ENCODE measurements at places on chromosomes 1 and 21. TPM values are rescaled to one million over a fixed set of nuclear protein-coding genes. Genes with fewer than 3 reads are reported as not detected.

B3GALT2 gene
- 11.1 TPM for total RNA-seq

SPRR1B gene
- total RNA-seq = not detected

SELENBP1 gene
- total RNA-seq = 39.5 TPM

TMEM53 gene
- total RNA-seq = 3.6 TPM

LCE1A gene
- not detected for total RNA-seq

GPR161 gene
- 20.0 TPM for total RNA-seq

MXRA8 gene
- total RNA-seq = 196 TPM

PERM1 gene
- 0.96 TPM for total RNA-seq

- DNase-seq = peak; percentile 91
These were observed 4.8 kb downstream of the AGO3 start for GRCh38 chr1:35935442-35936388.

GRCh38 chr1:85818371-85818770 lies 110.1 kb upstream of the ZNHIT6 start:
- DNase-seq = no peak

DNA sequence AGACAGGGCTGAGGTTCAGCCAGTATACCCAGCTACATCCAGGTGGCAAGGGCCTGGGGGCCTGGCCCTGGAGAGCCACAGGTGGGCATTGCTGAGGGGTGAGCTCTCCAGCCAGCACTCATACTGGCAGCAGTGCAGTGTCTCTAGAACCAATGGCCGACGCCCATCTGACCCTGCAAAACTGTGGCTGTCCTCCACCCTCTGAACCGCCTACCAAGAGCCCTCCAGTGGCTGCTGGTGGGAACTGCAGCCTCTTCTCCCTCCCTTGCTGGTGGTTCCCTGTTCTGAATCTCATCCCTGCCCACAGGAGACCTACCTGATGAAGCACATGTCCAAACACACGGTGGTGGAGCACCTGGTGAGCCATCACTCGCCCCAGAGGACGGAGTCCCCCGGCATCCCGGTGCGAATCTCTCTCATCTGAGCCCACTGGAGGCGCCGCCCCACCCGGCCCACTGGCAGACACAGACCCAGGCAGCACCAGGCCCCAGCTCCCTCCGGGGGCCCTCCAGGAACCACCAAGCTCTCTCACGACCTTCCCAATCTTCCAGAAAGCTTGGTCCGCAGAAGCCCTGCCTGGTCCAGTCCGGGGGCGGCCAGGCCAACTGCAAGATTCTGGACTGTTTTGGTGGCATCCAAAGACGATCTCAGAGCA lies 22.1 kb downstream of the A3GALT2 start:
- peak; percentile 60 for DNase-seq

GRCh38 chr21:34046917-34047316 lies 26.5 kb upstream of the MRPS6 start:
- no peak for DNase-seq

DNA sequence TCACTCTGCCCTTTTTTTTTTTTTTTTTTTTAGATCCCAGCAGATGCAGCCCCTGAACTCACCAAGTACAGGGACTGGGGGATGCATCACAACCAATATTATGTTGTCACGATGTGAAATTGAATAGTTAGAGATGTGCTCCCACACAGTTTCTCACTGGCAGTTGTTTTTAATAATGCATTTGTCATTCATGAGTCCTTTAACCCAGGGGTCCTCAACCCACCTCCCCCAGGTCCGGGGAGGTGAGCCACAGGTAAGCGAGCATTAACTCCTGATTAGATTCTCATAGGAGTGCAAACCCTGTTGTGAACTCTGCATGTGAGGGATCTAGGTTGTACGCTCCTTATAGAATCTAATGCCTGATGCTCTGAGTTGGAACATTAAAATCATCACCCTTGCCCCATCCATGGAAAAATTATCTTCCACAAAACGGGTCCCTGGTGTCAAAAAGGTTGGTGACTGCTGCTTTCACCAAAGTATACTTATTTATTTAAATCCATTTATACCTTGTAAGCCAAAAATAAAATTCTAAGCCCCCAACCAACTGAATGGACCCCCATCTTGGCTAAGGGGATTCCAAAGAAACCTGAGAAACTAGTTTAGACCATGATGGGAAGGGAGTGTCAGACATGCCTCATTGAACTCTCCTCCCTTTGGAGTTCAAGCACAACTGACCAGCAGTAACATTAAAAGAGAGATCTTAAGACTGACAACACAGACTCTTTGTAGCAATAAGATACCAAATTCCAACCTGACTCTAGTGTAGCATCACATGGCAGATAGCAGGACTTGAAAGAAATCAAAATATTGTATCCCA lies 119.3 kb upstream of the ATP1A1 start:
- no peak for DNase-seq

GRCh38 chr1:1462318-1462966 lies 9.1 kb upstream of the ATAD3B start:
- peak; percentile 34 for DNase-seq

DNA sequence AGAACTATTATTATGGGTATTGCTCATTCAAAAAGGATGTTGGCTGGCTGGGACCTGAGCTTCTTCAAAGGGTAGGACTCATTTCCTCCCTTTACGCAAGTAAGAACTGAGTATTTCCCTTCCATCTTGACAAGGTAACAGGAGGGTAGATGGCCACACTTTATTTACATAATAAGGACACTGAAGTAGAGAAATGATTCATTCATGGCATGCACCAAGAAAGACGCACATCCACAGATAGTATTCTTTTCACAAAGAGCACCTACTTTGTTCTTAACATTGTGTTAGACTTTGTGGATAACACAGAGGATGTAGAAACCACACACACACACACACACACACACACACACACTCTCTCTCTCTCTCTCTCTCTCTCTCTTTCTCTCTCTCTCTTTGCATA lies 82.9 kb downstream of the FAM78B start:
- DNase-seq = no peak

GRCh38 chr1:244217711-244218110 lies 166.6 kb downstream of the ZBTB18 start:
- DNase-seq = no peak

DNA sequence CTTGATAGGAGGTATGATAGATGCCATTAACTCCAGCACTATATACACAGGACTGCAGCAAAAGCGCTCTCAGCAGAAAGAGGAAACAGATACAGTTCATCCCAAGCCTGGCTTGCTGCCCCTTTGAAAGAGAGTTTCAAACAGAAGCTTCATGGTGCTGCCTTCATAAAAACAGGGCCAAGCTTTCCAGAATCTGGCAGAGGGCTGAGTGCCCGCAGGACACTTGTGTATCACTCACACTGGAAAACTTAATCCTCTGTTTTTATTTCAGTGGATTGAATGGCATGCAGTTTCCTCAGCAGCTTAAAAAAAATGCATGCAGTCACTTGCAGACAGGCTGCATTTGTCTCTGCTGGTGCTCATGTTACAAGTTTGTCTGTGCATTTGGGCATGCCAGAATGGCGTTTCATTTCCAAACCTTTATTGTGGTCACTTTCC lies 40.4 kb downstream of the KCNJ15 start:
- peak; percentile 86 for DNase-seq

DNA sequence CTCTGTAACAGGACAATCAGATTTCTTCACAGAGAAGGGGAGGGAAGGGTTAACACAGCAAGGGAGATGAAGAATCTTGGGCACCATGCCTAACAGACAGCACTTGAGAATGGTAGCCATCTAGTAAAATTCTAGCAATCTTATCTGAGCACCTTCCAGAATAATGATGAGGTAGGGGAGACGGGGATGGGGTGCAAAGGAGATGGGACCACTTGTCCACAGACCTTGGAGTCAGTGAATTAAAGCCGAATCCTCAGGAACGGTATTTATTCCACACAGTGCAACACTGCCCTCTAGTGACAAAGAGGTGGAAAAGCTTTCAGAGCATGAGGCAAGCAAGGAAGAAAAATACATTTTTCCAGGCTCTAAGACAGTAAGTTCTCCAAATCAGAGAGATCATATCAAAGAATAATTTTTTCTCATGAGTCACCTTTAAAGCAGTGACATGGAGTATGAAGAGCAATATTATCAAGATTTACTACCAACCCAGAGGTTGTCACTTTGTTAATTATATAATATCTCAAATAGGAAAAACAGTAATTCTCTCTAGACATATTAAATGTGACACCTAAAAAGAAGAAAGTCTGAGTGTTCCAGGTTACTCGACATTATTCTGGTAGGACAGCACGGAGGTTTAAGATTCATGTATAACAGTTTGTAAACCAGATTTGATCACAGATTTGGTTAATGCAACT lies 43.3 kb upstream of the LPAR3 start:
- peak; percentile 79 for DNase-seq

GRCh38 chr1:92623187-92623778 lies 136.6 kb upstream of the GFI1 start:
- no peak for DNase-seq

DNA sequence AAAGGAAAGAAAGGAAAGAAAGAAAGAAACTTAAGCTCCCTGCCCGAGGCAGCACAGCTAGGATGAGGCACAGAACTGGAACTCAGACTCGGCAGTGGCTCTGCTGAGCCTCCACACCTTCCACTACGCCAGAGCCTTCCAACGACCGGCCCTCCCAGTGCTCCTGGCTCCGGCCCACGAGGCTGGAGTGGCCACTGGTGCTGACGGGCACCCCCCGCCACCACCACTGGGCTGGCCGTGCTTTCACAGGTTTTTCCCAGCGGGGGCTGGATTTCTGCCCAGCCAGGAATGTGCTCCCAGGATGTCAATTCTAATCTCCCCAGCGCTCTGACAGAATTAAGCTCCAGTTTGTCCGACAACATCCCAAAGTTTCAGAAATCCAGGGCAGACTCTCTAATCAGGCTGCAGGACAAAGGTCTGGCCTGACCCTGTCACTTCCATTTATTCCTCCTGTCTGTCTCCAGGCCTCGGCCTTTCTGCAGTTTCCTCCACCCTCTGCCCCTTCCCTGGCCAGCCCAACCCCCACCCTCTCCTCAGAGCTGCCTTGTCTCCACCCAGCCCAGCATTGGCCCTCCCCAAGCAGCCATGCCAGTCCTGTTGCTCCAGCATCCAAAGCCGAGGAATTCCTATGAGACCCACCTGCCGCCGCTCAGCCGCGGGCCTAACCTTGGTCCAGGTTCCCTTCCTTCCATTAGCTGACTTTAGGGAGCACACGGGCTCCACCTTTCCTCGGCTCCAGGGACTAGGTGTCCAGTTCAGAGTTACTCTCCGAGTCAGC lies 81.9 kb downstream of the CASZ1 start:
- DNase-seq = peak; percentile 3

- DNase-seq = peak; percentile 28
These were observed 237.9 kb upstream of the PBX1 start for GRCh38 chr1:164320790-164321731.

DNA sequence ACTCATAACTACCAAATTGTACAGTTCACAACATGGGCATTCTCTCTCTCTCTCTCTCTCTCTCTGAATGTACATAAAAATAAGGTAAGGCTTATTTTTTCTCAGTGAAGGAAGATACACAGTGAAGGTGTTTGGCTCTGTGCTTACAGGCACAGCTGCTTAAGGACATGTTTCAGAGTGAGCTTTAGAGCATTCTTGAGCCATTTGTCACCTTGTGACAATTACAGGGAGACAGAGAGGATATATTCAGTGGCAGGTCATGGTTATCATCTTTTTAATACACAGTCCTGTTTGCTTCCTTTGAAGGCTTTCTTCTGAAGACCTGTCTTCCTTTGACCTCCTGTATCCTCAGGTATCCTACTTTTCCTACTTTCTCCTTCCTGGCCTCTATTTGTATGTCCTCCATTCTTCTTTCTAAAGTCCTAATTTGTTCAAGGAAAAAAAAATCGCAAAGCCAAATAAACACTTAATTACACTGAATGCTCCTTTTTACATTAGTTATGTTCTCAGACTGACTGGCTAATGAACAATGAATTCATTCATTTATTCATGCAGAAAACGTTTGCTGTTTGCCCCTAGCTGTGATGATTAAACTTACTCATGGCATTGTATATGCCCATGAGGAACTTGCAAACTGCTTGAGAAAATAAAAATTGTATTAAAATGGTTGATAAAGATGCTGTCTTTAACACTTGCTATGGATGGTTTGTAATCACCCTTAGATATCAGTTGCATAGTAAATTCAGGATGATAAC lies 33.4 kb downstream of the HSD17B7 start:
- no peak for DNase-seq

DNA sequence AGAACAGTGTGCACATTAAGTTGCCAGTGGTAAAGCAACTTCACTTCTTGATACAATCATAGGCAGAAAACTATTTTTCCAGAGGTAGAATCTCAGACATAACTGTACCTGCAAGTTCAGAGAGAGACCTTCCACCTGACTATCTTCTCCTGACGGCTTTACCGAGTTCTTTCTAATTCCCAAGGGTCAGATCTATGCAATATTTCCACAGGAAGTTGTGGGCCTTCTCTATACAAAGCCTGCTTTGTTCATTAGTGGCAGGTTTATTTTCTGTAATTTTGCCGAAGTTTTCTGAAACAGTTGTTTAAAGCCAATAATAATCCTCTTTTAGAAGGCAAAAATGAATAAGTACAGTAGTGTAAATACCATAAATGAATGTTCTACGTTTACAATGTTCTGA lies 58.2 kb upstream of the RCC1 start:
- DNase-seq = no peak

DNA sequence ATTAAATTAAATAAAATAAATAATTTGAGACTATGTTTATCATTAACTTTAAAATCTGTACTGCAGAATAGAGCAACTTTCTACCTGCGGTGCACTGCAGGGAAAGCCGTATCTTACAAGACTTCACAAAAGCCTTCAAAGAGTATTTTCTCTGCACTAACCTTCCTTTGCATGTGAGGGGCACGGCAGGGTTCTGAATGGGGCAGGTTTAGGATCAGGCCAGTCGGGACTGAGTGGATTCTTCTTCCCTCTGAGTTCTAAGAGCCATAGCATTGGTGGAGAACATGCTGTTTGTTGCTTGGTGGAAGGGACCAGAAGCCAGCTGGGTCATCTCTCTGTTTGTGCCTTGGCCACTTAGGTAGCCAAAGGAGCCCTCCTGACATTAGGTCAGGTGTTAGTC lies 55.2 kb upstream of the LGALS8 start:
- no peak for DNase-seq

- DNase-seq = no peak
These were observed 21.3 kb downstream of the VAV3 start for GRCh38 chr1:107943694-107944093.

GRCh38 chr1:237959838-237960237 lies 69.1 kb upstream of the ZP4 start:
- no peak for DNase-seq

- peak; percentile 57 for DNase-seq
These were observed 364.9 kb downstream of the PRDM2 start for GRCh38 chr1:14064649-14065442.

- DNase-seq = no peak
These were observed 8.3 kb upstream of the CD55 start for GRCh38 chr1:207313131-207313530.

DNA sequence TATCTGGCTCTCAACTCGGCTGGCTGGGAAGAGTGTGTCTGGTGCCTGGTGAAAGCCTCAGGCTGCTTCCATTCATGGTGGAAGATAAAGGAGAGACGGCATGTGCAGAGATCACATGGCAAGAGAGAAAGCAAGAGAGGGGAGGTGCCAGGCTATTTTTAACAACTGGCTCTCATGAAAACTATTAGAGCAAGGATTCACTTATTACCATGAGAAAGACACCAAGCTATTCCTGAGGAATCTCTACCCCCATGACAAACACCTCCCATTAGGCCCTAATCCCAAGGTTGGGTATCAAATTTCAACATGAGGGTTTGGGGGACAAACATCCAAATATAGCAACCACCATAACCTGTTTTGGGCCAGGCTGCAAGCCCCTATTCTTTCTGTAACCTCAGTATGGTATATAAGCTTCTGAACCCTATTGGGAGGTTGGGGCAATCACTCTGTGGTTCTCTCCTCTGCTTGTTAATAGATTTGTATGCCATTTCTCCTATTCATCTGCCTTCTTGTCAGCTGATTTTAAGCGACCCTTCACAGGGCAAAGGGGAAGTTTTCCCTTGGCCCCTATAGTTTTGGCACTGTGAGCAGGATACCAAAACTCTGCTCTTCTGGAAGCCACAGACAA lies 179.0 kb upstream of the TNR start:
- no peak for DNase-seq

Measured in umbilical cord (tissue), 2 donors.